ENCODE measurements at places on chromosomes 12 and 14.

DNA sequence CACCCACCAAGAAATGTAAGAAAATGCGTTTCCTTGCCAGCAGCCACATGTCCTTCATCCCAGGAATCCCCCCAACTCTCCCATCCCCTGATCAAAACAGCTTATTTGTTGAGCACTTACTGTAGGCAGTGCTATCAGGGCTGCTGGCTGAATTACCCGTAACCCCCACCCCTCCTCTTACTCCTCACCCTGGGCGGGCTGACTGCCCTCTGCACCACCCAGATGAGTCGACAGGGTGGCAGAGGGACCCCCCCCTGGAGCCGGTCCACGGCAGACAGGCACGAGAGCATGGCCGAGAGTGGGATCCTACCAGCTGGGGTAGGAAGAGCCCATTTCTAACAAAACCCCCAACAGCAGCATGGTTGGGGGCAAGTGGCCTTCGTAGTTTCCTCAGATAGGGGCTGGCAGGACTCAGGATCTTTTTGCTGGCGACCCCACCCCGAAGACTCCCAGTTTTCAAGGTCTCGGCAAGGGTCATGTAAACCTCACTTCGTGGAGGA, 1.1 kb upstream of the RHOF start:
- no peak for DNase-seq

GRCh38 chr12:30928356-30929244, 2.1 kb downstream of the TSPAN11 start:
- DNase-seq = no peak

DNA sequence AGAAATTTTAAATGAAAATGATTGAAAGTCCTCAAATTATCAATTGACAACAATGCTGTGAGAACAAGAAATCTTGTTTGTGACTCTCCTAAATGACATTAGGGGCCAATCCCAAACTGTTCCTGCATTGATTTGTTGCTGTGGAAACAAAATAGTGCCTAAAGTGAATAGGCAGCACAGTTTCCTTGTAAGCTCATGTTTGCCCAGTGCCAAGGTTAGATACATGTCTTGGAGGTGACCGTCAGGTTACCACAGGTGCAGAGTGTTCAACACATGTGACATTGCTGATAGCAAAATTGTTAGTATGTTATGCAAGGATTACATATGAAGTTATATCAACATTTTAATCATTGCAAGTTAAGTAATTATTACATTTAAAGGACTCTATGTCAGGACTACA, 292.6 kb downstream of the ACSS3 start:
- no peak for DNase-seq

GRCh38 chr12:51600721-51601120, 9.7 kb downstream of the SCN8A start:
- DNase-seq = no peak

- DNase-seq = no peak
Observed at GRCh38 chr14:30355431-30355913, 203.5 kb upstream of the G2E3 start.

DNA sequence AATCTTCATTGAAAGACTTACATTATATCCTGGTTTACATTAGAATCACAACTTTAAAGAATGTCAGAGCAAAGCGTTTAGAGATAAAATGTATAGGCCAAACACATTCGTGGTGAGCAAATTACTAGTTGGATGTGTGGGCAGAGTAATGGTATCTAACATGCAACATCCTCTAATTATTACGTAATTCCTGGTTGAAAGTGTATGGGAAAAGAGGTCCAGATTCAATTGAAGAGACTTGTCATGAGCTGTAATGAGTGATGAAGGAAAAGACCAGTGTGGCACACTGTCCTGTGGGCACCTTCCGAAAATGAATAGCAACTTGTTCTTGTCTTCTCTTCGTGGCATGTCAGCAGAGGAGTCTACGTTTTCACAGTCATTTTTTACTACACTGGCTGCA, 192.8 kb downstream of the LRIG3 start:
- no peak for DNase-seq

GRCh38 chr12:85041395-85041794, 5.2 kb downstream of the LRRIQ1 start:
- no peak for DNase-seq

DNA sequence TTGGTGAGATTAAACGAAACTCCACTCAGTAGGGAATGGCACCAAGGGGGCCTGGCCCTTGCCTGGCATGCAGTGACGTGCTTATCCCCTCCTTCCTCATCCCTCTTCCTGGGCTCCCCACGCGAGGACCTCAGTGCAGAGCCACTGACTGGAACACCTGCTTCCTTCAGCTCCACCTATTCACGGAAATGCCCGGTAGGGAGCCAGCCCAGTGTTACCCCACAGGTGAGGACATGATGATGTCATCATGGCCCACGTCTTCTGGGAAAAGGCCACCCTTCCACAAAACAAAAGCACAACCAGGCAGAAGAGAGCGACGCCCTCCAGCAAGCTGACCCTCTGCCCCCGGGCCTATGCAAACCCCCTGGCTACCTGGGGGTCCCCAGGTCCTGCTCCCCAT, 42.1 kb downstream of the CCDC85C start:
- peak; percentile 70 for DNase-seq

- DNase-seq = no peak
Observed at GRCh38 chr14:68182492-68182891, 362.9 kb downstream of the RAD51B start.

DNA sequence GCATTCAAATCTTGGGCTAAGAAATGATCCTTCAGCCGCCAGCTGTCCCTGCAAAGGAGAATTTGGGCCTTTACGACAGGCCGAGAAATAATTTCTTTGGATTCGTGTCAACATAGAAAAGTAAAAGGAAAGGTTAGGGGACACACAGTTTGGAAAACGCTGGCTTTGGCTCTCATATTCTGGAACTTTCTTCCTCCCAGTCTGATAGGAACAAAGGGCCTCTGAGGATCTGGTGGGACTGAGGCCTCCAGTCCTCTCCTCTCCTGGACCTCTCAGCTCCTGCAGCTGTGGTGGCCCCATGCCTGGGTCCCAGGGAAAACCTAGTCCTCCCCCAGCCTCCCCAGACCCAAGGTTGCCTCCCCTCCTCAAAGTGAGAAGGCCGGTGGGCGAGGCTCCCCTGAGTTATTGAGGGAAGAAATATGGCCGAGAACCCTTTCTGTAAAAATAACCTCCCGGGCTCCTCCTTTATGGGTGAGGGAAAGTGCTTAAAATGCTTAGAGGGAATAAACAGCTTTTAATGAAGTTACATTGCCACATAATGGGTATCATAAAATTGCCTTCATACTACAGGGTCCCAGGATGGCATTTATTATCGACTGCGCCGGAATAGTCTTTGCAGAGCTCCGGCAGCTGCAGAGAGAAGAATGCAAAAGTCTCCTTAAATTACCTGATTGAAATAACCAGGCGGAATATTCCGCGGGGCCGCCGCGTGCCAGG, 188.3 kb downstream of the PHETA1 start:
- no peak for DNase-seq

DNA sequence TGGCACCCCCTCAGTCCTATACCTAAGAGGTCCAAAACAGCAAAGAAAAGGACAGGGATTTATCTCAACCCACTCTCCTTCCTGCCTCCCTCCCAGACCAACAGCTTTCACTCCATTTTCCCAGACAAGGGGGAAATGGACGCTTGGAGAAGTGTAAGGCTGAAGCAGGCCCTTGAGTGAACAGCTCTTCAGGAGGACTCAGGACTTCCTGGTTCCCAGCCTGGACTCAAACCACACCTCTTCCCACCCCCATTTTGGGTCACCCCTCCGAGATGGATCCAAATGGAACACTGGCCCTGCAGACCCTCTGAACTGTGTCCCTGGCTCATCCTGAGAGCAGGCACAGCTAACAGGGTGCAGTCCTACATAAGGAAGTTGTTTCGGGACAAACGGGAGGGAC, 2.7 kb downstream of the KMT2D start:
- no peak for DNase-seq

- no peak for DNase-seq
Observed at GRCh38 chr14:35004839-35005238, 22.0 kb downstream of the SRP54 start.

DNA sequence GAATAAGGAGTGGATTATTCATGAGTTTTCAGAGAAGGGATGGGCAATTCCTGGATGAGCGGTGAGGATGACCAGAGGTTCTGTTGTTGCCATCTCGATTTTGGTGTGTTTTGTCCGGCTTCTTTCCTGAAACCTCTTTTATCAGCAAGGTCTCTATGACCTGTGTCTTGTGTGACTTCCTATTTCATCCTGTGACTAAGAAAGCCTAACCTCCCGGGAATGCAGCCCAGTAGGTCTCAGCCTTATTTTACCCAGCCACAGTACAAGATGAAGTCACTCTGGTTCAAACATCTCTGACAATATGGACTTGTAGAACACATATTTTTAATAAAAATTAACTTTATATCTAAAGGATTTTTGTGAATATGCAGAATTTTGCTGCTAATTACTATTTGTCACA, 716.4 kb downstream of the FSCB start:
- no peak for DNase-seq

GRCh38 chr12:84842406-84843013, 70.1 kb downstream of the SLC6A15 start:
- DNase-seq = peak; percentile 41

DNA sequence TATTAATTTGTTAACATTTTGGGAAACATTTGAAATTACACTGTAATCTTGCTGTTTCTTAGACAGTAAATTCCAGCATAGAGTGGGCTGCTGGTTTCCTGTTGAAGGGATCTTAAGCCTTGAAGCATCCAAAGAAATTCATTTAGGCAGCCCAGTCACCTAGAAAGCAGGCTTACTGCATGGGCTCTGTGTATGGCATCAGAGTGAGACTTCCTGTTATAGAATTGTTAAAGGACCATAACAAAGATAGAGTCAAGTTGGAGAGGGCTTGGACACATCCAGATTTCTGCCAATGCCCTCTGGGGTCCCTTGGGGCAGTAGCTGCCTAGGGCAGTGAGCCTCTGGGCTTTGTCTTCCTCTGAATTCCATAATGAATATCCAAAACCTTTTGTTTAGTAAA, 149.2 kb downstream of the DYRK2 start:
- DNase-seq = no peak

DNA sequence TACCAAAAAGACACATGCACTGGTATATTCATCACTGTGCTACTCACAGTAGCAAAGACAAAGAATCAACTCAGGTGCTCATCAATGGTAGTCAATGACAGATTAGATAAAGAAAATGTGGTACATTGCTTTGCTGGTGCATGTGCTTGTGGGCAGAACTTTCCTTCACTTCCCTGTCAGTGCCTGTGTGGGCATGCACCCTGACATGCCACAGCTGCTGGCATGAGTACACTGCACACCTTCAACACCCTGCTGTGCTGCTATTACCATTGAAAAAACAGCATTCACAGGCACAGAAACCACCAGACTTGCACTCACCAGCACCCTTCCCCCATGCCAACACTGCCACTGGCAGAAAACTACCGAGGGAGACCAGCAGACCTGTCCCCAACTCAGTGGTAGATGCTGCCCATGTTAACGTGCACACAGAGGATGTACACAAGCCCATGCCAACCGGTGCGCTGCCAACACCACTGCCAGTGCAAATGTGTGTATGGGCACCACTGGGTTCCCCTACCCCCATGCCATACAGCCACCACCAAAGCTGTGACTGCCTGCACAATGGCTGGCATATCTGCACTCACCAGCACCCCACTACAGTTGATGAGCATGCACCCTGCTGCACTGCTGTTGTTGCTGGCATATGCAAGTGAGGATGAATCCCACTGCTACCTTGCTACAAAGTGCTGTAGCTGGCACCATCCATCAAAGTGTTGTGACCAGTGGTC, 57.4 kb downstream of the APOBEC1 start:
- no peak for DNase-seq

GRCh38 chr12:5192726-5193125, 149.0 kb downstream of the KCNA5 start:
- DNase-seq = no peak

- no peak for DNase-seq
Observed at GRCh38 chr12:123329799-123330198, 34.8 kb downstream of the SBNO1 start.

- no peak for DNase-seq
Observed at GRCh38 chr14:102954081-102954789, 31.8 kb downstream of the AMN start.

Measured in NCI-H2081 (cell line).